Activated CD4-positive, alpha-beta T cell treated with anti-CD3 and anti-CD28 coated beads for 36 hours (primary cell): ENCODE measurements at places on chromosomes 1 and 21. TPM values are rescaled to one million over a fixed set of nuclear protein-coding genes. Genes with fewer than 3 reads are reported as not detected.

- DNase-seq = no peak
Measured at GRCh38 chr1:88873737-88874349, 17.5 kb downstream of the GTF2B start.

GRCh38 chr1:24641646-24642151 lies 1.4 kb upstream of the SRRM1 start:
- peak; percentile 62 for DNase-seq

GRCh38 chr1:69016468-69016867 lies 519.6 kb upstream of the DEPDC1 start:
- DNase-seq = no peak

DNA sequence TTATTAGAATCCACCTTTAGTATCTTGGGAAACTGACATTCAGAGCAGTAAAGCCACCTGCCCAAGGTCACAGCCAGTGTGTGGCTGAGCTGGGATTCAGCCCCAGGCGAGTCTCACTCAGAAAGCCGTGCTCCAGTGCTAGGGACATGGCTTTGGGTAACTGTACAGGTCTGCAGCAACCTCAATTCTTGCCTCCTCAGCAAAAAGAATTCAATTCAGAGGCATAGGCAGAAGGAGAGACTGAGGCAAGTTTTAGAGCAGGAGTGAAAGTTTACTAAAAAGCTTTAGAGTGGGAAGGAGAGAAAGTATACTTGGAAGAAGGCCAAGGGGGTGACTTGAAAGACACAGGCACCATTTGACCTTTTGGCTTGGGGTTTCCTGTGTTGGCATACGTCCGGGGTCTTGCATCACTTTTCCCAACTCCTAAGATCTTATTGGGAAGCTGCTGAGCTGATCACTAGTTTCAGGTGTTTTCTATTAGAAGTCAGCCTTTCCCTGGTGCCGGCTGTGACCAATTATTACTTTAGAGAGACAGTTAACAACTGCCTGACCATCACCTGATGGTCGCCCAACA lies 529.3 kb downstream of the MATN1 start:
- no peak for DNase-seq

GRCh38 chr1:46174448-46175231 lies at the start of gene TSPAN1:
Gene TSPAN1 (plus strand): TSS chr1:46175087. CDS start chr1:46181108, 6,021 bp downstream.
- DNase-seq = no peak

- DNase-seq = no peak
Measured at GRCh38 chr1:202568826-202569225, 141.4 kb downstream of the SYT2 start.

- no peak for DNase-seq
Measured at GRCh38 chr1:227545361-227545760, 18.0 kb upstream of the ZNF678 start.

DNA sequence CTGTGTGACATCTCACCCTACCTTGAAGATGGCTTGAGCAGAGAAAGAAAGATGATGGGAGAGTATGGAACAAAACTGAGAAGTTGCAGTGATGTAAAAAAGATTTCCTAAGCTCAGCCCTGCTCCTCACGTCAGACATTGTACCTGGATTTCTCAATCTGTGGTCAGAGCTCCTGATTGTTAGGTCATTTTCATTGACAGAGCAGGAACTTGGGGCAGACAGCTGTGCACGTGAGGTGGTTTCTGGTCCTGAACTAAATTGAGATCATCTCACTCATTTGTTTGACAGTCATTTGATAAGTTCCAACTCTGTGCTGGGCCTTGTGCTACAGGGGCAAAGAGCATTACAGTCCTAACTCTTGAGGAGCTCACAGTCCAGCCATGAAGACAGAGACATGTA lies 10.2 kb downstream of the TRAF3IP3 start:
- peak; percentile 38 for DNase-seq

GRCh38 chr1:105368446-105368845 lies 1618.7 kb downstream of the AMY1C start:
- DNase-seq = no peak

- DNase-seq = no peak
Measured at GRCh38 chr1:63405021-63405420, 37.6 kb downstream of the ALG6 start.

- DNase-seq = no peak
Measured at GRCh38 chr1:8687538-8687937, 129.9 kb downstream of the RERE start.

- peak; percentile 88 for DNase-seq
Measured at GRCh38 chr1:3530926-3531818, 76.7 kb downstream of the ARHGEF16 start.

GRCh38 chr21:15669247-15669646 lies 60.5 kb upstream of the USP25 start:
- no peak for DNase-seq

DNA sequence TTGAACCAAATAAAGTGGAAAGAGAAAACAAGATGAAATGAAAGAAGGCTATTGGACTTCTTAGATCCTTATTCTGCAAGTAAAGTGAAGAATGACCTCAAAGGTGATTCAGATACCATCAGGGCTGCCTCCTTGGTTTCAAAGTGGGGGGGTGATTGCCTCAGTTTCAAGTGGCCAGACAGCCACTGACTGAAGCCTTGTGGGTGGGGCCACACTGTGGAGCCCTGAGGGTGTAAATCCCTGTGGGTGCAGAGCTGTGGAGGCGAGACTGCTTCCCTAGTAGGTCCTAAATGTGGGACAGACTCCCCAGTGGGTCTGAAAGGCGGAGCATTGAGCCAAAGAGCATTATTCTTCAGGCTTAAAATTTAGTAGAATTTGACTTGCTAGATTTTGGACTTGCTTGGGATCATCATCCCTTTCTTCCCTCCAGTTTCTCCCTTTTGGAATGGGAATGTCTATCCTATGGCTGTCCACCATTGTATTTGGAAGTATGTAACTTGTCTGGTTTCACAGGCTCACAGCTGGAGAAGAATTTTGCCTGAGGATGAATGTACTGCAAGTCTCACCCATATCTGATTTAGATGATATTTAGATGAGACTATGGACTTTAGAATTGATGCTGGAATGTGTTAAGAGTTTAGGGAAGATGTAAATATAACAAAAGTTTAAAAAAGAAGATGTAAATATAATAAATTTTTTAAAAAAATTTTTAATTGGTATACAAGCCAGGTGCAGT lies 71.6 kb upstream of the SOX13 start:
- peak; percentile 6 for DNase-seq

DNA sequence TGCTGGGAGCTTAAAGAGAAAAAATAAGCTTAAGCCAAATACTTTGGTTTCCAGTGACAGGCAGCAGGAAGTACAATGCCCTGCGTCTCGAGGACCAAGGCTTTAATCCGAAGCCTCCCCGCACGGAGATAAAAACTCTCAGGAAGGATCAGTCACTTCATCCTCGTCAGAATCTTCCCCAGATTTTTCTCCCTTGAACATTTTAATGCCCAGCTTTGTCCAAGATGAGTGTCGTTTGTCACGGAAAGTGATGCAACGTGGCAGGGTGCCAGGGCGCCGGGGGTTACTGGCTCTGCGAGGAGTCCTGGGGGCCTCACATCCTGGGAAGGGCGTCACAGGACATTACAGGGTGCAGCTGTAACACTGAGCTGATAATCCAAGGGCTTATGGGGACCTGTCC lies 25.2 kb upstream of the PCBP3 start:
- DNase-seq = no peak

- DNase-seq = no peak
Measured at GRCh38 chr1:205535866-205536758, 31.6 kb downstream of the CDK18 start.

- no peak for DNase-seq
Measured at GRCh38 chr1:216390956-216391355, 32.3 kb downstream of the USH2A start.

DNA sequence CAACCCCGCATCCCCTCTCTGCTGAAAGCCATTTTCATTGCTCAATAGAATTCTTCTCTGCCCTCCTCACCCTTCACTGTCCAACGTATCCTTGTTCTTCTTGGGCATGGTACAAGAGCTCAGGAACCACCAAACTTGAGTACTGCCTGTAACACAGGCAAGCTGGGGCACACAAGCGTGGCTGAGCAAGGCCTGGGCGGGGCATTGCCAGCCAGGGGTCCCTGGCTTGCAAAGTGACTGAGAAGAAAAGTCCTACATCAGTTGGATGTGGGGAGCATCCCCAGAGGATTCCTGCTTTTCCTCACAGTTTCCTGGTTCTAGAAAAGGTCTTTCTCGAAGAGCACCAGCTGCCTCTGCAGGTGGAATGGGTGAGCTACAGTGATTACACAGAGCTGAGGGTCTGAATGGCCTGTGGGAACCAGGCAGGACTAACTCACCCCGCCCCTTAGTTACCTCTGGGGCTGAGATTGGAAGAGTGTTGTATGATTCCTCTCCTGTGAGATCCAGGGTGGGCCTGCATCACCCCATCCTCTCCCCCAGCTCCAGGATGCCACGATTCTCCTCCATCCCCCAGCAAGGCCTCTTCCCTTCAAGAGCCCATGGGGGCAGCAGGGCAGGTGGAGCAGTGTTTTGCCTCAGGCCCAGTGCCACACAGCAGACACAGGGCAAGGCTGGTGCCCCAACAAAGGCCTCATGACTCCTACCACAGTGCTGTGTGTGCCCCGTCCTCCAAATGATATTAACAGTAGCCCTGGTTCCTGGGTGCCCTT lies 121.9 kb downstream of the MATN1 start:
- no peak for DNase-seq

DNA sequence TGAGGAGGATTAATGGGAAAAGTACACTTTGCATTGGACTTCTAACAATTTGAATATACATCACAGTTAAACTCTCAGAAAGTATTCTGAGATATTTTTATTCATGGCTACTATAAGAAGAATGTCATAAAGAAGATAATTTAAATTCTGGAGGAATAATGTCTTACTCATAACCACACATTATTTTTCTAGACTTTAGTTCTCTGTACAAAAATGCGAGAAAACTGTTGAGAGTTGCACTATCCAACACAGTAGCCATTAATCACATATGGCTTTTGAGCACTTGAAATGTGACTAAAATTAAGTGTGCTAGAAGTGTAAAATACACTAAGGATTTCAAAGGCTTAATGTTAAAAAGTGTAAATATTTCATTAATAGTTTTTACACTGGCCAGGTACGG lies 53.8 kb downstream of the CRB1 start:
- no peak for DNase-seq

MARK1 gene
- not detected for total RNA-seq

FCMR gene
- total RNA-seq = 49.3 TPM

SYTL1 gene
- total RNA-seq = 21.4 TPM

LRRC8B gene
- total RNA-seq = 38.9 TPM

CYP4X1 gene
- total RNA-seq = not detected

TRIM67 gene
- not detected for total RNA-seq

IGSF21 gene
- not detected for total RNA-seq
